Activated T-helper 2 cell treated with anti-CD3 and anti-CD28 coated beads, Interferon-gamma antibody, Interleukin-2, Interleukin-4, amounts not matched to agents 10 μg/mL and 5 μg/mL and 100 μg/mL, durations not matched to agents 14 hours and 24 hours and 36 hours (primary cell): ENCODE measurements at places on chromosomes 6 and 20.

DNA sequence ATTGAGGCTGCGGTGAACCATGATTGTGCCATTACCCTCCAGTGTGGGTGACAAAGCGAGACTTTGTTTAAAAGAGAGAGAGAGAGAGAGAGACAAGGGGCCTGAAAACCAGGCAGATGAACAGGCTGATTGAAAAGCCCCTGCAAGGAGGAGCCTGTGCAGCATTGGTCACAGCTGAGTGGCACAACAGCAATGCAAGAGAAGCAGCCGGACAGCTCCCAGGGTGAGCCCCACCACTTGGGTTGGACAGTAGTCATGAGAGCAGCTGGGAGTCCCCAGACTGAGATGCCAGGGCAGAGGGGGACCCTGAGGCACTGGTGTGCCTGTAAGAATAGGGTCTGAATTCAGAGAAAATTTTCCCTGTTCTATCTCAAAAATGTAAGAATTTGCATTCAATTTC, 10.2 kb downstream of the DNPH1 start:
- DNase-seq: no peak
- H3K27me3 ChIP-seq: no peaks in the 10 kb centered on the region
- H3K36me3 ChIP-seq: peaks cover 54% of the 10 kb centered on the region
- no peak overlapping the region for H3K27ac ChIP-seq

DNA sequence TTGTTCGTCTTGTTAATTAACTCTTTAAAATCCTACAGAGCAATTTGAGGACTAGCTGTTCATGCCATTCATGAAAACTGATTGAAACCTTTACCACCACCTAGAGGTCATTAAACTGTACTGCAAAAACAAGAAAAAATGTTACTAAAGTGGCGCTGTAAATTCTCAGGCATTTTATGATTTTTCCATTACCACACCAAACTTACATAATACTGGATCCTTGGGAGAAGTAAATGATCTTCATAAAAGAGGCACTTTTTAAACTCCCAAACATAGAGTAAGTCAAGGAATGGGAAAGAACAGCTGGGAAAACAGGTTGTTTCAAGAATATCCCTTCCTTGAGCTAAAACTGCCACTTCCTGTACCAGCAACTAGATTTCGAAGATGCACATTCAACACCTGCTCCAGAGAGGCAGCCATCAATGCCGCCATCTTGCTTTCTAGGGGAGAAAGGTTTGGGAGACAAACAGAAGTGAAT, 54.3 kb downstream of the MYLIP start:
- peaks cover 28% of the 10 kb centered on the region for H3K4me1 ChIP-seq
- peaks cover 22% of the 10 kb centered on the region for H3K36me3 ChIP-seq
- H3K4me3 ChIP-seq: no peak overlapping the region
- H3K27me3 ChIP-seq: peaks cover 11% of the 10 kb centered on the region
- H3K27ac ChIP-seq: peak overlapping the region; percentile 37

- H3K36me3 ChIP-seq: no peaks in the 10 kb centered on the region
- H3K27me3 ChIP-seq: peaks cover 52% of the 10 kb centered on the region
- H3K4me1 ChIP-seq: no peaks in the 10 kb centered on the region
- H3K27ac ChIP-seq: no peak overlapping the region
- no peak overlapping the region for H3K4me3 ChIP-seq
- no peak for DNase-seq
Measured at GRCh38 chr6:167796192-167796981, 30.3 kb upstream of the AFDN start.

DNA sequence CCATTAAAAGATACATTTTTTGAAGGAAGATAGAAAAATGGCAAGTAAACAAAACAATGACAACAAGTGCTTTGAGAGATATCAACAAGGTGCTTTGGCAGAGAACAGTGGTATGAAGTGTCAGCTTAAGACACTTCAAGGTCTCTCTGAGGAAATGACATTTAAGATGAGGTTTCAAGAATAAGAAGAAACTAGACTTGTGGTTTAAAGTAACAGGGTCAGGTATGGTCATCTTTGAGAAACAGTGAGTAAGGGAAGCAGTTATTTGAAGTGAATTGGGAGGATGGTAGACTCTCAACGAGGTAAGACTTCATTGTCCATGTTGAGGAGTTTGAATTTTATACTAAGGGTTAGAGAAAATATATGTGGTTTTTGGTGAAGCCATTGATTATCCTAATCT, 77.8 kb downstream of the SYCP2L start:
- H3K4me3 ChIP-seq: no peak overlapping the region
- H3K27me3 ChIP-seq: peaks cover 8% of the 10 kb centered on the region
- H3K36me3 ChIP-seq: no peaks in the 10 kb centered on the region
- no peak overlapping the region for H3K27ac ChIP-seq

DNA sequence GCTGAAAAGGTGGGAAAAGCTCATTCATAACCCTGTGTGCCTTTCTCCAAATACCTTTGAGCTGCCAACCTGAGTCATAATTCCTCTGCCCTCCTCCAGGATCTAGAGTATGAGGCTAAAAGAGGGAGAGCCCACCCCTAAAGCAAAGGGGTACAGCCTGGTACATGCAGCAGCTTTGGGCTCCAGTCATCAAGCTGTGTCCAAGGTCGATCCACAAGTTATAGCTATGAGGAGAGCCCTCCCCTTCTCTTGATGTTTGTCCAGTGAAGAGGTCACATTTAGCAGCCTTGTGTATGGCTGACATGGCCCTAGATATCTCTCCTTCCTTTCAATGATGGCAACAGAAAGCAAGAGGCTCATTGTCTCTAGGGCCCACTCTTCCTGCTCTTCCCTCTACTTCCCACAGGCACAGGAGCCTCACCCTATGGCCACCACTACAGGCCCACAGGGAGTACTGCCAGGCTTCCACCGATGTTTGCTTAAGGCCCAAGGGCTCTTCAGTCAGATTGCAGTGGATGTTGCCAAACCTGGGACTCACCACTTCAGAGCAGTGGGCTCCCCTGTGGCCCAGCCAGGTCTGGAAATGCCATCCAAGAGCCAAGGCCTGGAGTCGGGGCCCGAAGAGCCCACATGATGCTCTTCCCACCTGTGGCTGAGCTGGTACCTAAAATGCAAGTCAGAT, 176.8 kb downstream of the CD83 start:
- no peak for DNase-seq
- H3K4me1 ChIP-seq: peaks cover 25% of the 10 kb centered on the region
- no peak overlapping the region for H3K27ac ChIP-seq
- H3K4me3 ChIP-seq: no peak overlapping the region

- no peaks in the 10 kb centered on the region for H3K36me3 ChIP-seq
- H3K4me3 ChIP-seq: no peak overlapping the region
- H3K4me1 ChIP-seq: peaks cover 28% of the 10 kb centered on the region
- DNase-seq: no peak
Measured at GRCh38 chr6:37142050-37142614, 27.8 kb upstream of the PIM1 start.

- no peak overlapping the region for H3K27ac ChIP-seq
- peaks cover 49% of the 10 kb centered on the region for H3K4me1 ChIP-seq
- peaks cover 10% of the 10 kb centered on the region for H3K27me3 ChIP-seq
- no peak for DNase-seq
- peaks cover 10% of the 10 kb centered on the region for H3K36me3 ChIP-seq
Measured at GRCh38 chr20:1435337-1435699, 31.3 kb downstream of the NSFL1C start.

- DNase-seq: no peak
- H3K4me3 ChIP-seq: peak overlapping the region; percentile 49
- H3K36me3 ChIP-seq: peaks cover 81% of the 10 kb centered on the region
- peaks cover 69% of the 10 kb centered on the region for H3K4me1 ChIP-seq
Measured at GRCh38 chr6:89951574-89952104, 57.4 kb downstream of the GJA10 start.

- no peaks in the 10 kb centered on the region for H3K36me3 ChIP-seq
- H3K27me3 ChIP-seq: no peaks in the 10 kb centered on the region
- H3K4me3 ChIP-seq: no peak overlapping the region
- no peak overlapping the region for H3K27ac ChIP-seq
- DNase-seq: no peak
Measured at GRCh38 chr6:50097966-50098640, 48.4 kb upstream of the DEFB112 start.

- DNase-seq: no peak
- H3K36me3 ChIP-seq: no peaks in the 10 kb centered on the region
- H3K4me1 ChIP-seq: no peaks in the 10 kb centered on the region
- H3K4me3 ChIP-seq: no peak overlapping the region
Measured at GRCh38 chr6:54730767-54731630, 115.6 kb upstream of the FAM83B start.

- H3K4me1 ChIP-seq: peaks cover 20% of the 10 kb centered on the region
- H3K4me3 ChIP-seq: no peak overlapping the region
- H3K27ac ChIP-seq: no peak overlapping the region
- H3K27me3 ChIP-seq: no peaks in the 10 kb centered on the region
- peaks cover 28% of the 10 kb centered on the region for H3K36me3 ChIP-seq
Measured at GRCh38 chr6:95581073-95581472, 3.7 kb downstream of the MANEA start.

DNA sequence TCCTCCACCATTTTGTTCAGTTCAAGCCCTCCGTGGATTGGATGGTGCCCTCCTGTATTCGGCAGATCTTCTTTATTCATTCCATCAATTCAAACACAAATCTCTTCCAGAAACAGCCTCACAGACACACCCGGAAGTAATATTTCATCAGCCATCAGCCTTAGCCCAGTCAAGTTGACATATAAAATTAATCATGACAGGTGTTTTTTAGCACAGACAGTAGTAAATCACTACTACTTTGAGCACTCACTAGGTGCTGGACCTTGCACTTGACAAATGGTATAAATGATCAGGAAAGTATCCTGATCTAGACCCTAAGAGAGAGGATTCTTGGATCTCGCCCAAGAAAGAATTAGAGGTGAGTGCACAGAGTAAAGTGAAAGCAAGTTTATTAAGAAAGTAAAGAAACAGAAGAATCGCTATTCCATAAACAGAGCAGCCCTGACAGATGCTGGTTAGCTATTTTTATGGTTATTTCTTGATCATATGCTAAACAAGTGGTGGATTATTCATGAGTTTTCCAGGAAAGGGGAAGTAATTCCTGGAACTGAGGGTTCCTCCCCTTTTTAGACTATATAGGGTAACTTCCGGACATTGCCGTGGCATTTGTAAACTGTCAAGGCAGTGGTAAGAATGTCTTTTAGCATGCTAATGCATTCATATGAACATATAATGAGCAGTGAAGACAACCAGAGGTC, 194.6 kb upstream of the LAMP5 start:
- H3K27ac ChIP-seq: no peak overlapping the region
- no peaks in the 10 kb centered on the region for H3K36me3 ChIP-seq
- no peak for DNase-seq
- H3K4me3 ChIP-seq: no peak overlapping the region
- H3K4me1 ChIP-seq: no peaks in the 10 kb centered on the region
- H3K27me3 ChIP-seq: no peaks in the 10 kb centered on the region

- H3K27me3 ChIP-seq: no peaks in the 10 kb centered on the region
- H3K4me1 ChIP-seq: peaks cover 69% of the 10 kb centered on the region
- peak overlapping the region; percentile 87 for H3K27ac ChIP-seq
- H3K4me3 ChIP-seq: peak overlapping the region; percentile 66
- peaks cover 49% of the 10 kb centered on the region for H3K36me3 ChIP-seq
Measured at GRCh38 chr20:58658760-58659159, 7.7 kb downstream of the STX16 start.

GRCh38 chr6:67974931-67975330, 660.2 kb upstream of the ADGRB3 start:
- no peak overlapping the region for H3K4me3 ChIP-seq
- no peak for DNase-seq
- H3K27ac ChIP-seq: no peak overlapping the region
- no peaks in the 10 kb centered on the region for H3K36me3 ChIP-seq
- no peaks in the 10 kb centered on the region for H3K27me3 ChIP-seq

DNA sequence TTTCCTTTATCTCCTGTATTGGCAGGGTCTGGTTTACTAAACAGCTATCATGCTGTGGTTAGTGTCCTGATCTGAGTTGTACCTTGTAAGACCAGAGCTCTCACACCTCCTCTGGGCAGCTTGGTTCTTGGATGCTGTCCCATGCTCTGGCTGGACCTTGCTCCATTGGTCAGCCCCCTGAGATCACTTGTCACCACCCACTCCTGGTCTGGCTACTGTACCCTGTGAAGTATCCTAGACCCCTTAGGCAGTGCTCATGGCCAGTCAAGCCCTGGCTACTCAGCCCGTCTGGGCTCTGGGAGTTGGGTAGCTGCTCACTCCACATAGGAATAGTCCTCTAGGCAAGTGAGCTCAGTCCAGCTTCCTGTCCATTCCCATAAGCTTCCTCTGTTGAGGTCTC, 31.1 kb downstream of the ADGRF4 start:
- DNase-seq: no peak
- peaks cover 5% of the 10 kb centered on the region for H3K4me1 ChIP-seq
- no peak overlapping the region for H3K27ac ChIP-seq
- H3K27me3 ChIP-seq: peaks cover 28% of the 10 kb centered on the region
- no peak overlapping the region for H3K4me3 ChIP-seq

- peak; percentile 18 for DNase-seq
- H3K27me3 ChIP-seq: no peaks in the 10 kb centered on the region
- H3K4me3 ChIP-seq: peak overlapping the region; percentile 72
- H3K36me3 ChIP-seq: peaks cover 18% of the 10 kb centered on the region
- H3K4me1 ChIP-seq: peaks cover 26% of the 10 kb centered on the region
- peak overlapping the region; percentile 94 for H3K27ac ChIP-seq
Measured at GRCh38 chr20:3980260-3981131, 34.9 kb downstream of the RNF24 start.

DNA sequence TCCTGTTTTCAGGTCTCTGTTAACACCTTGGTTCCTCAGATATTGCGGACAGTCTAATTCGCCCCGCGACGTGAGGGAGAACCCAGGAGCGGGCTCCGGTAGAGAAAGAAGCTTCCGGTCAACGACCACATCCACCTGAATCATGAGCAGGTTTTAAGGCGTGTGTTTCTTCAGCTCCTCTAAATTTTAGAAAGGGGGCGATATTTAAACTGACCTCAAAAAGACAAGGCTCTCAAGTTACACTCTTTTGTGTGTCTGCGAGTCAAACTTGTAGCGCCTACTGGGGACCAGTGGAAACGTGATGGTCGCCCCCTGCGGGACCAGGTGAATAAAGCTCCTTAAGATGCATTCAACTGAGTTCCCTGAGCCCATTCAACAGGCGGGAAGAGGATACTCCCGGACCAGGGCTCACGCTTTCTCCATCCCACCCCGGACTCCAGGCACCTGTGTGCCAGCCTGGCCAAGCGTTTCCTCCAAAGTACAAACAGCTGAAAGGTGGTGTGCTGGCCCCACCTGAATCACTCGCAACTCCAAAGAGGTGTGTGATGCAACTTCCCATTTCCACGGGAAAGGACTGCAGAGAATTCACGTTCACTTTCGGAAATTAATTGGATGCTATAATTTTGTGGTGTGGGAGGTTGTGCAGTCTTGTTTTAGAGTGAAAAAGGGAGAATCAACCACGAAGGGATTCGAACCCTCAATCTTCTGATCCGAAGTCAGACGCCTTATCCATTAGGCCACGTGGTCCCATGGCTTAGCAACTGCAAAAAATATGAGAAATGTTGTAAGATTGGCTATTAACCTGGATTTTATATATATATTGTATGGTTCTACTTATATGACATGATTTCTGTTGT, 17.0 kb downstream of the GPX5 start:
- no peak overlapping the region for H3K27ac ChIP-seq
- peak; percentile 46 for DNase-seq
- no peaks in the 10 kb centered on the region for H3K36me3 ChIP-seq
- peak overlapping the region; percentile 72 for H3K4me3 ChIP-seq
- H3K27me3 ChIP-seq: peaks cover 71% of the 10 kb centered on the region
- peaks cover 23% of the 10 kb centered on the region for H3K4me1 ChIP-seq
